Nephron progenitor cell (in vitro differentiated cells): ENCODE measurements at places on chromosomes 6 and 20.

- no peak for DNase-seq
These were observed 313.6 kb downstream of the ALDH8A1 start for GRCh38 chr6:134636186-134636799.

- DNase-seq, result no peak
These were observed 110.2 kb downstream of the SASH1 start for GRCh38 chr6:148452876-148453275.

DNA sequence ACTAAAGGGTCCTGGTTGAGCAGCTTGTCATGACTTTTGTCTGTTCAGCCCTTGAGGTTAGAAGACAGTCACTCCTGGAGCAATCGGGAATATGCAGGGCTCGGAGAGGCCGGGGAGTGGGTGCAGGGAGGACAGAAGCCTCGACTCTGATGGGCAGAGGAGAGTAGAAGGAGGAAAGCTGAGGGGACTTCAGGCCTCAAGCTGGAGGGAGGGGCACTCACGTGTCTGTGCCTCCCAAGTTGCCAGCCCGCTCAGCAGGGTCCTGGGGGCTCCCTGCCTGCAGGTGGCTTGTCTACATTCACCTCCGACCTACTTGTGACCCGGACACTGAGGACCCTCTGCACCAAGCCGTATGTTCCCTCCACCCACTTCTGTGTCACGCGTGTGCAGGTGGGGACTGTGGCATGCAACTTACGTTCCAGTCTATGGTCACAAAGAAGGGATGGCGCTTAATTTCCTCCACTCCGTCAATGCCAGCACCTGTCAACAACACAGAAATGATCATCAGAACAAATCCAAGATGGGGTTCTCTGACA is 86.8 kb upstream of the MPC1 start:
- DNase-seq, result no peak

- DNase-seq, result no peak
These were observed 588.8 kb upstream of the ADGRB3 start for GRCh38 chr6:68046302-68046701.

DNA sequence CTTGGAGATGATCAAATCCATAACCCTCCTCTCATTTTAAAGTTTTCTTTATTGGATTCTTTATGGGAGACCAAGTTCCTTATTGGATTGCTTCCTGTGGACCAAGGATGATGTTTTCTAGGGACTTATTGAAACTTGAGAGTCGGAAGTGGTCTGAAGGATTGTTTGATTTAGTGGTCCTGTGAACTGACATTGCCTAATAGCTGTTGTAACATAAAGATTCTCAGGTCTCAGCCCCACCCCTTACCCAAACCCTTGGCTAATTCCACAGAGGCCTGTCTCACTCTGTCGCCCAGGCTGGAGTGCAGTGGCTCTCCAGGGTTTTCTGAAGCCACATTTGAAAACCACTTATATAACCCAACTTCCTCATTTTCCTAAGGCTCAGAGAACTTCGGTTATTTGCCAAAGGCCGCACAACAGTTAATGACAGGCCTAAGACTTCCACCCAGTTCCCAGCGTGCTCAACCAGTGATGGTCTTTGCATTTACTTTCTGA is 77.0 kb downstream of the ATXN1 start:
- DNase-seq, result no peak

DNA sequence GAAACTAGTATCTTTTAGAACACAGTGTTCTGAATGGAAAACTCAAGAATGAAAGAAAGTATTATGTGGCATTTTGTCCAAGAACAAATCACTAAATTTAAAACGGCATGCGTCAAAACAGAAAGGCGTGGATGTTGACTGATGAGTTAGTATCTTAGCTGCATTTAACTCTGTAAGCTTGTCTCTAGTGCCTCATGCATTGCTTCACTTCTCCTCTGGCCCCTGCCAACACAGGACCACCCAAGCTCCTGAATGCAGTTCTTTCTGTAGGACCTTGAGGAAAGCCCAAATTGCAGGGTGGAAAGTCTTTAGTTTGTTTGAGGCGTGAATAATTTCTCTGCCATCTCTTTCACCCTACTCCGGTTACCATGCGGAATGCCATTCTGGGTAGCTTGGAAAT is 632.2 kb downstream of the COL12A1 start:
- DNase-seq, result no peak

DNA sequence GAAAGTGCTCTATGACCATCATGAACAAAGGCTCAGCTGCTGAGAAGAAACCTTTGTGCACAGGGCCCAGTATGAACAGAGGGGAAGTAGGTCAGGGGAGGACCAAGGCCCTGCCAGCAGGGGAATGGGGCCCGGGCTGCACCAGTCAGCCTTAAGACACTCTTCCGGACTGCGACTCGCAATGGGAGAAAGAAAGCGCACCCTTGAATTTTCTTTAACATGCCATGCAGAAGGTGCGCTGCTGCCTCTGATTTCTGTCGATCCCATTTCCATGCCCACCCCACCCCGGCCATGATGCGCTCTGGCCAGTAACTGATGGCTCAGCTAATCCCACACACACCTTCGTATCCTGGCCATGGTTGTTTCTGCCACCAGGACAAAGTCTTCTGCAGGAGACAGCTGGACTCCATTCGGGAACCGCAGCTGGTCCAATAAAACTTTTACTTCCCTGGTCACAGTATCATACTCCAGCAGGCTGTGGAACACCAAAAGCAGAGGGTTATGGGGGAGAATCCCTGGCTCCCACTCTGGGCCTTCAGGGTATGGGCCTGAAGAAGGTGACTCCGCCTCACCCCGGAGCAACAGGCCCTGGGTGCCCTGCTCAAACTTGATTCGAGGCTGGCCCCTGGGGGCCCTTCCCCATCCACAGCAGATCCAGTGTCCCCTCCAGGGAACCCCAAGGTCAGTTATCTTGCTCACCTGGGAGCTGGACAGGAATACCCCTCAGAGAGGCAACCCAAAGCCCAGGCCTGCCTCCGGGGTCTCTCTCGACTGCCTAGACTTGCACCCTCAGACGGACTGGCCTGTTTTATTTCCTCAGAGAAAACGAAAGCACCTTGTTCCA is 20.3 kb downstream of the CST7 start:
- DNase-seq, result no peak

- no peak for DNase-seq
These were observed 84.6 kb downstream of the PDE7B start for GRCh38 chr6:135935941-135936601.

GRCh38 chr6:165721356-165721755 is 58.3 kb upstream of the PDE10A start:
- no peak for DNase-seq

- DNase-seq, result peak; percentile 38
These were observed 220.1 kb upstream of the GGTLC1 start for GRCh38 chr20:24208652-24209051.

GRCh38 chr6:50974319-50974718 is 155.6 kb downstream of the TFAP2B start:
- DNase-seq, result no peak

DNA sequence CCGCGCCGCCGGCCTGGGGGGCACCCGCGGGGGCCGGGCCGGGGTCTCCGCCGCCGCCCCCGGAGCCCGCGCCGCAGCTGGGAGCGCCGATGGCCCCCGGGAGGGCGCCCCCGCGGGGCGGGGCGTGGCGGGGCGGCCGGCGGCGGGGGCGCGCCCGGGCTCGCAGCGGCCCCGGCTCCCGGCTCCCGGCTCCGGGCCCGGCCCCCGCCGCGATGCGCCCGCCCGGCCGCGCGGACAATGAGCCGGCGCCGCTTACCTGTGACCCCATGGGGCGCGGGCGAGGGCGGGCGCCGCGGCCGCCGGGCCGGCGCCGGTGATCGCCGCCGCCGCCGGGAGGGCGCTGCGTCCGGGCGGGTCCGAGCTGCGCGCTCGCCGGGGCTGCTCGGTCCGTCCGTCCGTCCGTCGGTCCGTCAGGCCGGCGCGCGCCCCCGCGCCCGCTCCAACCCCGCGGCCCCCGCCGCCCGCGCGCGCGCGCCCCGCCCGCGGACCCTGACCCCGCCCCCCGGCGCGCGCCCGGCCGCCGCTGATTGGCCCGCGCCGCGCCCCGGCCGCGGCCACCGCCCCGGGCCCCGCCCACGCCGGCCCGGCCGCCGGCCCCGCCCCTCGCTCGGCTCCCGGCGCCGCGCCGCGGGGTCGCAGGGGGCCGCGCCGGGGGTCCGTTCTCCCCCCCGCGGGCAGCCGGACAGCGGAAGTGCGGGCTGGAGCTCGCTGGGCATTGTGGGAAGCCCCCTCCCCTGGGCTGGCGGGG is at the start of gene ZBTB46:
TSS of gene ZBTB46 (minus strand) at position 424 of the 748 bp plus-strand sequence. CDS start 40,507 bp downstream, outside the sequence.
- peak; percentile 82 for DNase-seq

- DNase-seq, result no peak
These were observed 1112.3 kb upstream of the CITED2 start for GRCh38 chr6:140486450-140487361.

- no peak for DNase-seq
These were observed 267.6 kb upstream of the FAM83B start for GRCh38 chr6:54579011-54579410.

GRCh38 chr6:30272032-30272431 is 54.7 kb upstream of the TRIM39 start:
- DNase-seq, result no peak

- DNase-seq, result no peak
These were observed 54.0 kb downstream of the PSMG4 start for GRCh38 chr6:3312604-3313231.

- no peak for DNase-seq
These were observed 135.9 kb upstream of the DTNBP1 start for GRCh38 chr6:15798533-15799255.

- DNase-seq, result no peak
These were observed 107.7 kb upstream of the CDYL start for GRCh38 chr6:4668271-4669179.

GRCh38 chr20:53826597-53827291 is 233.1 kb upstream of the ZNF217 start:
- no peak for DNase-seq

DNA sequence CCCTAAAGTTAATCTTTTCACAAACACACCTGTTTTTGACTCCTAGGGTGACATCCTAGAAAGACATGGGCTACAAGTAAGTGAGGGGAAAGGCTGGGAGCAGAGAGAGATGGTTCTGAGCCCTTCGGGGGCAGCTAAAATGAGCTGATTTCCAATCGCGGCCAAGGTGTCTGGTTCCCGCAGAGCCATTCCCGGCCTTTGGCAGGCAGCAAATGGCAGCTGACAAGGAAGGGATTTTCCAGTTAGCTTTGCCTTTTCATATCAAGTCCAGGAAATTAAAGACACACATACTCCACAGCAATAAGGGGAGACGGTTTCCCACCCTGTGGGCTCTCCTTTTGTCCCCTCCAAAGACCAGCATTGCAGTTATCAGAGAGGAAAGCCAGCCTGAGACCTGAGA is 228.5 kb downstream of the ZMYND8 start:
- DNase-seq, result no peak

- DNase-seq, result no peak
These were observed 454.6 kb upstream of the EYS start for GRCh38 chr6:66161546-66162108.

DNA sequence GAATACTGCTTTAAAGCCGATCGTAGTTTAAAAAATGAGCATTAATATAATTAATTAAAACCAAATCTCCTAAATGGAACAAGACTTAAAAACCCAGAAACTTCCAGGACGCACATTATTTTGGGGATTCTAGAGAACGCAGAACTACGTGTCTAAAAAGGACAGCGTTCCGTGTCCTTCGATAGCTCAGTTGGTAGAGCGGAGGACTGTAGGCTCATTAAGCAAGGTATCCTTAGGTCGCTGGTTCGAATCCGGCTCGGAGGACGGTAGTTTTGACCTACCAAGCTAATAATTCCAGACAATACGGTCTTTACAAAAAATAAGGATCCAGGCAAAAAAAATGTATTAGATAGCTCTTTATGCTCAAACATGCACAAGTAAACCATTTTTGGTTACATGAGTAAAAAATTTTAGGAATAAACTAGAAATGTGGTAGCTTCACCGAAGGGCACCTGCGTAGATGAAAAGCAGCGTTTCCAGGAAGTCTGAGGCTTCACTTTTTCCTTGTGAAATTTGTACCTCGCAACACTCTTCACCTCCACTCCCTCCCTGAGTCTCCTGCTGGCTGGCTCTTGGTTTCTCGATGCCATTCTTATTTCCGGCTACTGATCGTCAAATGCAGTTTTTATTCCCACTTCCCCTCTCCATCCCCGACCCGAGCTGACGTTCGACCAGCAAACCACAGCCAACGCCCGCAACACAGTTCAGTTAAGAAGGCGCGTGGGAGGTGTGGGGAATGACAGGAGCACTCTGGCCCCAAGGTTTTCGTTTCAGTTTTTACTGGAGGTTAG is 19.6 kb upstream of the ABT1 start:
- peak; percentile 59 for DNase-seq

GRCh38 chr20:46433051-46433450 is 26.6 kb upstream of the ELMO2 start:
- DNase-seq, result no peak

- no peak for DNase-seq
These were observed 224.4 kb upstream of the FLRT3 start for GRCh38 chr20:14561741-14562221.

GRCh38 chr6:168258795-168259194 is 60.8 kb downstream of the DACT2 start:
- DNase-seq, result no peak

- DNase-seq, result no peak
These were observed 137.9 kb upstream of the EDN1 start for GRCh38 chr6:12152023-12152970.

DNA sequence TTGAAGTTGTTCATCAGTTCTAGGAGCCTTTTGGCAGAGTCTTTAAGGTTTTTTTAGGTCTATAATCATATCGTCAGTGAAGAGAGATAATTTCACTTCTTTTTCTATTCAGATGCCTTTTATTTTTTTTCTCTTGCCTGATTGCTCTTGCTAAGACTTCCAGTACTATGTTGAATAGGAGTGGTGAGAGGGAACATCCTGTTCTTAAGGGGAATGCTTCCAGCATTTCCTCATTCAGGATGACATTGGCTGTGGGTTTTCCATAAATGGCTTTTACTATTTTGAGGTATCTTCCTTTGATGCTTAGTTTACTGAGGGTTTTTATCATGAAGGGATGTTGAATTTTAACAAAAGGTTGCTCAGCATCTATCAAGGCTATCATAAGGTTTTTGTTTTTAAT is 109.5 kb downstream of the CLVS2 start:
- no peak for DNase-seq

- no peak for DNase-seq
These were observed 77.9 kb downstream of the RFX6 start for GRCh38 chr6:116954938-116955337.

DNA sequence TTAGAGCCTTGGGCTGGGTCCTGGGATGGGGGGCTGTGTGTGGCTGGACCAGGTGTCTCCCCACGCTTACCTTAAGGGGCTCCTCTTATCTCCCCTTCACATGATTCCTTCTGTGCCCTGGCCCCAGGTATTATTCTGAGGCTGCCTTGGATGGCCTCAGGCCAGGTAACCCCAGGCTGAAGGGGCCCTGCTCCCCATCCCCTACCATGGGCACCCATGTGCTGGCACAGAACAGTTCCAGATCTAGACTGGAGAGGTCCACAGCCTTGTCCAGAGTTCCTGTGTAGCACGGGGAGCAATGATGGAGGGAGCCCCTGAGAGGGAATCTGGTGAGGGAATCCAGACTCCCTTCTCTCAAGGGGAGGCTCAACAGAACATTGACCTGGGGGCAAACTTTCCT is 32.1 kb downstream of the MOCS1 start:
- DNase-seq, result no peak
